Activated CD4-positive, alpha-beta memory T cell treated with anti-CD3 and anti-CD28 coated beads, Interleukin-2, amount 10 ng/mL, durations not matched to agents 7 days and 5 days (primary cell): ENCODE measurements at places on chromosomes 12 and 14. TPM values are rescaled to one million over a fixed set of nuclear protein-coding genes. Genes with fewer than 3 reads are reported as not detected.
A peak's percentile ranks its signal among the peaks of the same experiment; 100 is the strongest.

GRCh38 chr14:102923925-102924486 lies 1.5 kb downstream of the AMN start:
- no peak for DNase-seq
- no peak overlapping the region for H3K4me3 ChIP-seq
- peaks cover 12% of the 10 kb centered on the region for H3K4me1 ChIP-seq
- no peak overlapping the region for H3K27ac ChIP-seq
- peaks cover 40% of the 10 kb centered on the region for H3K27me3 ChIP-seq

The PPP1R3E gene
- 29.7 TPM for total RNA-seq

The NXPH4 gene
- total RNA-seq, result 0.81 TPM

DNA sequence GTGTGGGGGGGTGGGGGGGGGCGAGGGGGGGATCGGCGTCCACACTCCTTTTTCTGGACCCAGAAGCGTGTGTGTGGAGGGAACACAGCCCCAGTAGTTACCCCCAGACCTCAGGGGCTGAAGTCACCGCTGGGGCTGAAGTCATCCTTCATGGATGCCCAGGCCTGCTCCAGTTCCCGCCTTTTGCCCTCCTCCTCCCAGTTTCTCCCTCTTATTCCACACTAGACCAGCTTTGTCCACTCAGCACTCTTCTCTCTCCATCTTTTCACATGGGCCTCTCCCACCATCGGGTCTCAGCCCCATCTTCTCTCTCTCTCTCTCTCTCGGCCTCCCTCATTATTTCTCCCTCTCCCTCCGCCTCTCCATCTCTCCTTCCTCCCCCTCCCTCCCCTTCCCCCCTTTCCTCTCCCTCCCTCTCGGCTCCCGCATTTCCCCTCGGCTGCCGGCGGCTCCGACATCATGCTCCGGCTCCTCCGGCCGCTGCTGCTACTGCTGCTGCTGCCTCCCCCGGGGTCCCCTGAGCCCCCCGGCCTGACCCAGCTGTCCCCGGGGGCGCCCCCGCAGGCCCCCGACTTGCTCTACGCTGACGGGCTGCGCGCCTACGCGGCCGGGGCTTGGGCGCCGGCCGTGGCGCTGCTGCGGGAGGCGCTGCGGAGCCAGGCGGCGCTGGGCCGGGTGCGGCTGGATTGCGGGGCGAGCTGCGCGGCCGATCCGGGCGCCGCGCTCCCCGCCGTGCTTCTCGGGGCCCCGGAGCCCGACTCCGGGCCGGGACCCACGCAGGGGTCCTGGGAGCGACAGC lies at the start of gene P3H3:
Gene P3H3 (plus strand): TSS at position 426 of the 799 bp plus-strand sequence. CDS start 34 bp downstream, at position 460.
- DNase-seq, result no peak
- peaks cover 72% of the 10 kb centered on the region for H3K27me3 ChIP-seq
- H3K4me3 ChIP-seq, result peak within 1 kb of the TSS; percentile 72
- H3K36me3 ChIP-seq, result no peaks in the 10 kb centered on the region

- H3K27me3 ChIP-seq, result peaks cover 16% of the 10 kb centered on the region
- H3K4me1 ChIP-seq, result no peaks in the 10 kb centered on the region
- no peak overlapping the region for H3K4me3 ChIP-seq
- no peak overlapping the region for H3K27ac ChIP-seq
- no peak for DNase-seq
Observed at GRCh38 chr12:66092559-66093269, 37.8 kb downstream of the LLPH start.

The KRT74 gene
- total RNA-seq, result not detected

GRCh38 chr12:51321882-51322281 lies 2.1 kb downstream of the BIN2 start:
- no peaks in the 10 kb centered on the region for H3K27me3 ChIP-seq
- peaks cover 80% of the 10 kb centered on the region for H3K4me1 ChIP-seq
- DNase-seq, result no peak
- H3K4me3 ChIP-seq, result peak overlapping the region; percentile 88
- H3K36me3 ChIP-seq, result peaks cover 55% of the 10 kb centered on the region

DNA sequence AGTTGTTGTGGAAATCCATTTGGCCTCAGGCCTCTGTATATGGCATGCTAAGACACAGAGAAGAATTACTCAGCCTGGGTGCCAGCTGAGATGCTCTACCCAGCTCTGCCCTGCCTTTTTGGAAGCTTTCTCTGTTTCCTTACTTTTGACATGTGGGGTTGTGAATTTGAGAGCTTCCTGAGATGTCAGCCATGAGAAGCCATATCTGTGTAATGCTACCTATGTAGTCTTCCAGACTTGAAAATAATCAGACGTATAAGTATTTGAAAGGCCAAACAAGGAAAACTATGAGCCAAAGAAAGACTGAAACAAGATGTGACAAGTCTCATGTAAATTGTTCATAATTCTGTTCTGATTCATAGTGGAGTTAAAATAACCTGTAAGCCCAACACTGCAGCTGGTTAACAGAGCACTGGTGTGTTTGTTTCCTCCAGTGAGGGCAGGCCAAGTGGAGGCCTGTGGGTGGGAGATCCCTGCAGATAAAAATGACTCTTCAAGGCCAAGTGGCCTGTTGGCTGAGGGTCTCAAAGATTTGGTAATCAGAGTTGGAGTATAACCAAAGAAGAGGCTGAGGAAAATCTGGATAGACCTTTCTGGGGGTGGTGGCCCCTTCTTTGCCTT lies 94.0 kb downstream of the TMX1 start:
- H3K27me3 ChIP-seq, result peaks cover 7% of the 10 kb centered on the region
- H3K27ac ChIP-seq, result no peak overlapping the region
- no peak for DNase-seq
- peaks cover 7% of the 10 kb centered on the region for H3K4me1 ChIP-seq

- H3K27me3 ChIP-seq, result no peaks in the 10 kb centered on the region
- no peak overlapping the region for H3K27ac ChIP-seq
- H3K36me3 ChIP-seq, result no peaks in the 10 kb centered on the region
- H3K4me3 ChIP-seq, result no peak overlapping the region
- H3K4me1 ChIP-seq, result no peaks in the 10 kb centered on the region
Observed at GRCh38 chr12:105933671-105934665, 204.8 kb downstream of the NUAK1 start.

DNA sequence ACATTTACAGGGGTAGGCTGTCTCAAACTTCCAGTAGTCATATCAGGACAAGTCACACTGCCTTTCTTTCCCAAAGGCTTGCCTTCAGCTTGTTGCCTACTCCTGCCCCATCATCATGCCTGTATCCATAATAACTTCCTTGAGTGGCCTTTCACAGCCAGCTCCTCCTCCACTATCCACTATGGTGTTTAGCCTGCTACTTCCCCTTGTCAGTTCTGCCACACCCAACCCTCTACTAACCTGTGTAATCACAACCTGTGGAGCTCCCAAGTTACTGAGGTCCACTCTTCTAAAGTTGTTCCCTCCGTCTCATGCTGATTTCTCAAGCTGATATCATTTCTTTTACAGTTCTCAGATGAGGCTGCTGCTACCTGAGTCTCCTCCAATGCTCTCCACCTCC lies 159.9 kb downstream of the BMP4 start:
- H3K27ac ChIP-seq, result no peak overlapping the region
- H3K4me1 ChIP-seq, result no peaks in the 10 kb centered on the region
- no peaks in the 10 kb centered on the region for H3K36me3 ChIP-seq
